ENCODE measurements at places on chromosomes 11 and 22. TPM values are rescaled to one million over a fixed set of nuclear protein-coding genes. Genes with fewer than 3 reads are reported as not detected.

GRCh38 chr22:40289991-40290459, 56.3 kb upstream of the ADSL start:
- peak; percentile 62 for DNase-seq

RFPL1 gene
- not detected for total RNA-seq

DNA sequence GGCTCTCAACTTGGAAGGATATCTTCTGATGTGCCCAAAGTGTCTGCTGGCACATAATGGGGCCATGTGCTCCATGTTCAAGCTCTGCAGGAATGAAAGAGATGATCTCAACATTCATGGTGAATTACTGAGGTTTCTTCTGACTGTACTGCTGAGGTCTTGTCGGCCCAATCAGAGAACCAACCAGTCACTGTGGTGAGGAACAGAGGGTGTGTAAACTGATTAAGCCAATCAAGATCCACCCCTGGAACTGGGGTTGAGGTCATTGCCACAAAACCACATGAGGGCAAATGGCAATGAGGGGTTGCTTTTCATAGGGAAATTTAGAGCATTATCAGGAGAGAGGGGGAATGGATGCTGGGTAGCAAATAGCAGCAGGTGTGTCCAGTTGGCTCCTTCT, 152.3 kb upstream of the RAG2 start:
- DNase-seq, result no peak

DNA sequence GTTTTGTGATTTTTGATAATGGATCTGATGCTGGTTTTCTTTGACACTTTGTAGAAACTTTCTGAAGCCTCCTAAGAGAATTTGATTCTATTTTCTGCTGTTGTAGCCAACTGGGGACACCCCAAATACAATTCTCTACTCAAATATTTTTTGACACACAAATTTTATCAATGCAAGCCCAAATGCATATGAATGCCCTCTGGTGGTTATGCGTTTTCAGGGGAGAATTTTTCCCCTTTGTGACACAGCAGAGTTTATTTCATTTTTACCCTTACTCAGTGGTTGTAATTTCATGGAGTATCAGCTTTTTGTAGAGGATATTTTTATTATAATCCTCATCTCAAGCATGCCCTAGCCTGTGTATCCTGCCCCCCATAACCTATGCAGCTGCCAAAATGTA, 44.7 kb upstream of the MTMR2 start:
- no peak for DNase-seq

MED15 gene
- 29.5 TPM for total RNA-seq

GRCh38 chr22:27250886-27251285, 550.7 kb downstream of the MN1 start:
- no peak for DNase-seq

- DNase-seq, result no peak
These were observed 9.0 kb downstream of the MED15 start for GRCh38 chr22:20516399-20516798.

DNA sequence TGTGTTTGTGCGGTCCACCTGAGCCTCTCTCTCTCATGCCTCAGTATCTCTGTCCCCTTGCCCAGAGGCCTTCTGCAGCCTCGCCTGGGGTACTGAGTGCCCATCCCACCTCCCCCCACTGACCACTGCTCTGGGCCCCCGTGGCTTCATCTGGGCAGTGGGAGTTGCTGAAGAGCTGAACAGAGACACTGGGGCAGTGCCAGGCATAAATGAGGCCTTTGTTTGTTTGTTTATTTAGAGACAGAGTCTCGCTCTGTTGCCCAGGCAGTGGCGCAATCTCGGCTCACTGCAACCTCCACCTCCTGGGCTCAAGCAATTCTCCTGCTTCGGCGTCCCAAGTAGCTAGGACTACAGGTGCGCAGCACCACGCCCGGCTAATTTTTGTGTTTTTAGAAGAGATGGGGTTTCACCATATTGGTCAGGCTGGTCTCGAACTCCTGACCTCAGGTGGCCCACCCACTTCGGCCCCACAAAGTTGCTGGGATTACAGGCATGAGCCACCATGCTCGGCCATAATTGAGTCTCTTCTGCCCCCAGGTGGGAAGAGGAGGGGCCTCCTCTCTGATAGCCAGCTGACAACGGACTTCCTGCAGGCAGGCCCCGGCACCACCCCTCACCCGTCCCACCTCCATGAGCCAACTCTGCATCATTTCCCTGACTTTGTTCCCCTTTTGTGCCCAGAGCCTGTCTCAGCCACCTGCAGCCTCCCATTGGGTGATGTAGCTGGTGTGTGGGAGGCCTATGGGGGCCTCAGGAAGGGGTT, 9.3 kb downstream of the CRYBB3 start:
- no peak for DNase-seq

GLB1L2 gene
- 0.39 TPM for total RNA-seq

NRXN2 gene
- not detected for total RNA-seq

DNA sequence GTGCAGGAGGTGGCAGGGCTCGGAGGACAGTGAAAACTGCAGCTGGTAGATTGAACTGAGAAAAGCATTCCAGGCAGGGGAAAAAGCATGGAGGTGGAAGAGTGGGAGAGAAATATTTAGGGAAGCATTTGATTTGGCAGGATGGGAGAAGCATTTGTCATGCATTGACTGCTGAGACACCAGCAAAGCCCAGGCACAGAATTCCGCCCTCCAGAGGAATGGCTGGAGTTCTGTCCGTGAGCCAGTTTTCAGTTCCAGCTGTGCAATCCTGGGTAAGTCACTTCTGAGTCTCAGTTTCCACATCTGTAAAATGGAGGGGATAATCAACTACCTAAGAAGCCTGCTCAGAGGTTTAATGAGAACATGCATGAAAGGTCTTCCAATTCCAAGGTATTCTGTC, 4.3 kb upstream of the TSKU start:
- DNase-seq, result no peak

SCGB1C1 gene
- total RNA-seq, result not detected

QSER1 gene
- 11.8 TPM for total RNA-seq

EIF3M gene
- total RNA-seq, result 228 TPM

DNA sequence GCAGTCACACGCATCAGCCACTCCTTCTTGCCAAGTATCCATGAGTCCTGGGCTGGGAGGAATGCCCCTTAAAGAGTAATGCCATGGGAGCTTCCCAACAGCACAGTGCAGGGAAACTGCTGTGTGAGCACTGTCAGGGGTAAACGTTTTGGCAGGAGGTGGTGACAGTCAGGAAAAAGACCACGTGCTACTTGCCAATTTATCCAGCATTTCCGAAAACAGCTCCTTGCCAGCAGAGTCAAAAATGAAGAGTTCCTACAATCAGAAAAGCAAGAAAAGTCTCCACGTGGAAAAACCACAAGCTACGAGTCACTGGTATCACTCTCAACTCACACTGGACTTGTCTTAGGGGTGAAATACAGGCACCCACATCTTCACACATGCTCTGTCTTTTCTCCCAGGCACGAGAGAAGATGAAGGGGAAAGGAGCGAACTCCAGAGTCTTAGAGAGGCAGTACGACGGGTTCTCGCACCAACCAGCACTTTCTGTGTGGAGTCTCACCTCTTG, 9.9 kb downstream of the IFT27 start:
- no peak for DNase-seq

DNA sequence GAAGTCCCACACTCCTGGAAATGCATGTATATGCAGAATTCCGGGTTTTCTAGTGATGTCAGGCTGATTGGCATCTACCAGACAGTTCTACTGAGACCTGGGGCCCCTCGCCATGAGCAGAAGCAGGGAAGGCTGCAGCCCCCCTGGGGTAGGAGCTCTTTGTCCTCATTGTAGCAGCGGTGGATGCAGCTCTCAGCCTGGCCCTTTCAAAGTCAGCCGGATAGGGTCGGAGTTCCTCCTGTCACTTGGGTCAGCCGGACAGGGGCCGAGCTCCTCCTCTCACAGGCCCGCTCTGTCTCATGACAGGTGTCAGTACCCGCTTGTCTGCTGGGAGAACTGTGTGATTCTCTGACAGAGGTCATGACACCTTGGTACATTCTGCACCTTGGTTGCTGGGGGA, 30.0 kb downstream of the MRGPRD start:
- no peak for DNase-seq

- peak; percentile 21 for DNase-seq
These were observed 129.8 kb downstream of the FCHSD2 start for GRCh38 chr11:73012121-73012863.

DLG2 gene
- total RNA-seq, result 0.13 TPM

DNA sequence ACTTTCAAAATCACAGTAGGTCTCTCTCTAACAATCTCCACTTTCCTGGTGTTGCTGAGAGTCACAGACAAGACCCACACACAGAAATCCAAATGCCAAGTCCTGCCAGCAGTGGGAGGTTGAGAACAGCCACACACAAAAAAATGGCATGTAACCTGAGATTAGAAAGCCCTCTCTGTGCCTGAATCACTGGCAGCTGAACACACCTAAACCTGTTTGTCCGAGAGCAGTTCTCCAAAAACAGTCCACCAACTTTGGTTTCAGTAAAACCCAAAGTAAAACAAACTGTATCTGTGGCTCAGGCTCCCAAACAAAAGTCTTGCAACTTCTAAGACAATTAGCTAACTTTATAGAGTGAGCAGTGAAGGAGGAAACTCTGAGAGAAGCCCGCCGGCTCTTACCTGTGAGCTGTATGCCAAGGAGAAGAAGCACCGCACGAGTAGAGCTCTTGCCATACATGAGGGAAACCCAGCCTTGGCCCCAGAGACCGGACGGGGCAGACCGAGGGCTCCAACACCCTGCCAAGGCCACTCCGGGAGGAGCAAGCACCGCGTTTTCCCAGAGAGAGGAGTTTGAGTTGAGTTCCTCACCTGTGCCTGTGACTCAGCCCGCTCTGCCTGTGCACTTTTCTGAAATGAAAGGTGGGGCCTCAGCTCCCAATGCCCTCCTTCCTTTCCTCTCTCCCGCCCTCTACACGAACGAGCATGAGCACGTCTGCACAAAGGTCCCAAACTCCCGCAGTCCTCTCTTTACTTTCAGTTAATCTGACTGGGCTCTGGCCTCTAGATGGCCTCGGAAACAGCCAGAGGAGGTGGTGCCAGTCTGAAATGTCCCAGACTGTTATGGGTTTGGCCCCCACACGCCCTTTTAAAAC, at the start of gene MPZL2:
MPZL2 (minus strand) TSS at position 603 of the 874 bp plus-strand sequence; CDS start at position 459, 144 bp downstream.
- DNase-seq, result no peak

Data from dermis microvascular lymphatic vessel endothelial cell (primary cell).